ENCODE measurements at places on chromosomes 13 and 19. TPM values are rescaled to one million over a fixed set of nuclear protein-coding genes. Genes with fewer than 3 reads are reported as not detected.

Gene SYNE4
- total RNA-seq, result not detected

Gene RNF17
- 0.28 TPM for total RNA-seq

DNA sequence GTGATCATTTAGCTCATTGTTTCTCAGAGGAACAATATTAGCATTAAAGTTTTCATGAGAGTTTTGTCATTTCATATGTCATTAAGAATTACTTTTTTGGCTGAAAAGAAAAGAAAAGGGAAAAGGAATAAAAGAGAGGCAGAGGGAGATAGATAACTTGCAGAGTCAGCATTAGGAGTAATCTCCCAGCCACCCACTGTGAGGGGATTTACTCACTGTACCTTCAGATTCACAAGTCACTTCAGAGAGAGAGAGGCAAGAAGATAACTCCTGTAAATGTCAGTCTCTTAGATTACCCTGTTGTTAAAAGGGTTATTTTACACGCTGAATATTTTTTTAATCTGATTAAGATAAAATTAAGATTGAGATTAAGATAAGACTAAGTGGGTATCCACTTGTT, 125.2 kb downstream of the POU4F1 start:
- DNase-seq, result no peak
- H3K27ac ChIP-seq, result no peak overlapping the region
- no peak overlapping the region for H3K4me3 ChIP-seq
- H3K27me3 ChIP-seq, result no peaks in the 10 kb centered on the region
- H3K4me1 ChIP-seq, result no peaks in the 10 kb centered on the region

DNA sequence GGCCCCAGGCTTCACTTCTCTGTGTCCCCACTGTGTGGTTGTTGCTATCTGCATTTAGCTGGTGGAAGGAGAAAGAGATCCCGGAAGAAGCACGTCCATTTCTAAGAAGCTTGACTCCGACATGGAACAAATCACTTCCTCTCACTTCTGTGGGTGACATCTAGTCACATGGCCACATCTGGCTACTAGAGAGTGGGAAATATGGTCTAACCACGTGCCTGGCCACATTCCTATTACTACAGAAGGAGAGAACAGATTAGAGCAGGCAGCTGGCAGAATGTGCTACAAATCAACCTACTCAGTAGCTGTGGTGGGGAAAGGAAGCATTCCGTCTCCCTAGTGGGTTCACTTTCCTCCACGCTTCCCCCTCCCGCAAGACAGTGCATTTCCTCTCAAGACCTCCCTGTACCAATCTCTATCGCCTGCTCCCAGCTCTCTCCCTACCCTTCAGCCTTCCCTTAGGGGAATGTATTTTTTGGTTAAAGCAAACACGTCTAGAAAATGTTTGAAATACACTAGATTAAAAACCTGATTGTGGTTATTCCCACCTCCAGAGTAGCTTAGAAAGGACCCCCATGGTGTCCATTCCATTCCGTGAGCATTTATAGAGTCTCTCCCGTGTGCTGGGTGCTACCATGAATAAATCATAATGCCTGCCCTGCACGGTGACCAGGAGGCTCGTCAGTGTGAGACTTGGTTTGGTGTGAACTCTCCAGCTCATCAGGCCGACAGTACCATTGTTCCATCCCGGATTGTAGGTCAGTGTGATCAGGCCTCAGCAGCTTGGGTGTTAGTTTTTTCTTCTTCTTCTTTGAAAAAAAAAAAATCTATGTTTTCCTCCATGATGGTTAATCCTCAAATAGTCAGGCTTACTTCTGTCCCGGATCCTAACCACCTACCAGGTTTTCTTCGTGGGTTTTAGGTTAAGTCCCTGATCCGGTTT, 8.0 kb upstream of the AMER2 start:
- no peak overlapping the region for H3K4me3 ChIP-seq
- DNase-seq, result no peak
- H3K27ac ChIP-seq, result no peak overlapping the region
- H3K27me3 ChIP-seq, result peaks cover 10% of the 10 kb centered on the region
- H3K4me1 ChIP-seq, result no peaks in the 10 kb centered on the region

DNA sequence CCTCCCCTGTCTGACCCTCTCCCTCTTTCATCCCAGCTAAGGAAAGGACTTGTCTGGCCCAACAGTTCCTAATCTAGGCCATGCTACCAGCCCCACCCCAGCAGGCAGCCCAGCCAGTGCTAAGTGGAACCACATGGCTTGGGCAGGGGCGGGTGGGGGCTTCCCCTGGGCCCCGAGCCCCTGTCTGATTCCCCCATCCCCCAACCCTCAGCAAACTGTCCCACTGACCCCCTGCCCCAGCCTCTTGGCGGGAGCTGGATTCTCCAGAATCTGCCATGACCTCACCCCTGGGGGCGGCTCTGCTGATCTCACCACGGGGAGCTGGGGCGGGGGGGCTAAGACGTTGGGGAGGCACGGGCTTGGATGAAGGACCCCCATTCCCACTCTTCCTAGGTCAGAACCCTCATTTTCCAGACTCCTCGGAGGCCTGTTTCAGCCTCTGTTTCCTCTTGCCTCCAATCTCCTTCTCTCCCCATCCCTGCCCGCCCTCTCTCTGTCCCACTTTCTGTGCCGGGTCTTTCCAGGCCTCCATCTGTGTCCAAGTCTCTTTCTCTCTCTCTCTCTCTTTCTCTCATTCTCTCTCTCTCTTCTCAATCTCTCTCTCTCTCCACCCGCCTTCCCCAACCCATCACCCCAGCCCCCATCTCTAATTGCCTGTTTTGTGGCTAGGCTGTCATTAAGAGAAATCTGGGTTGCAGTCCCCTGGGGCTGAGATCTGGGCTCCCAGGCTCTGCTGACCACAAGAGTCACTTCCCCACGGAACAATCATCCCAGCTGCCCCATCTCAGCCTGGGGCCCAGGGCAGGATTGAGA, 2.7 kb downstream of the COL5A3 start:
- H3K36me3 ChIP-seq, result peaks cover 4% of the 10 kb centered on the region
- H3K4me1 ChIP-seq, result peaks cover 15% of the 10 kb centered on the region
- H3K4me3 ChIP-seq, result no peak overlapping the region

DNA sequence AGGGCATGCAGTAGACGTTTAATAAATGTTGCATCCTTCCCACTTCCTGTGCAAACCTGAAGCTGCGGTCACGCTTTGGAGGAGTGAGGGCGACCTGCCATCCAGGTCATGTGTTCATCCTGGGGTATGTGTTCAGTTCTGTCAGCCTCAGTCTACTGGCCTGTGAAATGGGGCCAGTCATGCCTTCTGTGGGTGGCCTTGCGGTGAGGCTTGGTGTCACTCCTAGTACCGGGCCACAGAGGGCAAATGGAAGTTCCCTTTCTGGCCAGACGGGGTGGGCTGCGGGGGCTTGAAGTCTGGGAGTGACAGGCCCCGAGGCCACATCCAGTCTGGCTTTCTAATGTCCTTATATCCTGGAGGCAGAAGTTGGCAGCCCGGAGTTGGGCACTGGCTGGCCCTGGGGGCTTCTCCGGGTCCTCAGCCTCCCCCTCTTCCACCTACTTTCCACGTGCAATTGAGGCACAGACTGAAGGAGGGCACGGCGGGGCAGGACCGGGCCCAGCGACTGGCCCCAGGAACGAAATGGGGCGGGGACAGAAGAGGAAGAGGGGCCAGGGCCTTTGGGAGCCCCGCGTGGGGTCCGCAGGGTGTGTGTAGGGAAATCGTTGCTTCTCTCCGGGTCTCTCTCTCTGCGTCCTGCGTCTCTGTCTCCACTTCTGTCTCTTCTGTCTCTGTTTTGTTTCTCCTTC, 11.1 kb downstream of the PDE4A start:
- DNase-seq, result no peak
- H3K36me3 ChIP-seq, result peaks cover 4% of the 10 kb centered on the region
- H3K27ac ChIP-seq, result 0 out of 2 replicates have a peak overlapping the region, but pooled peaks have one; percentile 10
- peak overlapping the region; percentile 48 for H3K4me3 ChIP-seq
- peaks cover 7% of the 10 kb centered on the region for H3K27me3 ChIP-seq

- H3K4me1 ChIP-seq, result peaks cover 19% of the 10 kb centered on the region
- H3K27ac ChIP-seq, result no peak overlapping the region
- H3K4me3 ChIP-seq, result no peak overlapping the region
- no peak for DNase-seq
- no peaks in the 10 kb centered on the region for H3K27me3 ChIP-seq
- H3K36me3 ChIP-seq, result no peaks in the 10 kb centered on the region
These were observed 17.5 kb downstream of the KLF2 start for GRCh38 chr19:16342002-16342715.

GRCh38 chr19:7618348-7618747, 11.0 kb downstream of the XAB2 start:
- H3K27me3 ChIP-seq, result no peaks in the 10 kb centered on the region
- no peaks in the 10 kb centered on the region for H3K4me1 ChIP-seq
- H3K27ac ChIP-seq, result no peak overlapping the region
- peaks cover 48% of the 10 kb centered on the region for H3K36me3 ChIP-seq
- H3K4me3 ChIP-seq, result no peak overlapping the region
